ENCODE measurements at places on chromosomes 11 and 22.

DNA sequence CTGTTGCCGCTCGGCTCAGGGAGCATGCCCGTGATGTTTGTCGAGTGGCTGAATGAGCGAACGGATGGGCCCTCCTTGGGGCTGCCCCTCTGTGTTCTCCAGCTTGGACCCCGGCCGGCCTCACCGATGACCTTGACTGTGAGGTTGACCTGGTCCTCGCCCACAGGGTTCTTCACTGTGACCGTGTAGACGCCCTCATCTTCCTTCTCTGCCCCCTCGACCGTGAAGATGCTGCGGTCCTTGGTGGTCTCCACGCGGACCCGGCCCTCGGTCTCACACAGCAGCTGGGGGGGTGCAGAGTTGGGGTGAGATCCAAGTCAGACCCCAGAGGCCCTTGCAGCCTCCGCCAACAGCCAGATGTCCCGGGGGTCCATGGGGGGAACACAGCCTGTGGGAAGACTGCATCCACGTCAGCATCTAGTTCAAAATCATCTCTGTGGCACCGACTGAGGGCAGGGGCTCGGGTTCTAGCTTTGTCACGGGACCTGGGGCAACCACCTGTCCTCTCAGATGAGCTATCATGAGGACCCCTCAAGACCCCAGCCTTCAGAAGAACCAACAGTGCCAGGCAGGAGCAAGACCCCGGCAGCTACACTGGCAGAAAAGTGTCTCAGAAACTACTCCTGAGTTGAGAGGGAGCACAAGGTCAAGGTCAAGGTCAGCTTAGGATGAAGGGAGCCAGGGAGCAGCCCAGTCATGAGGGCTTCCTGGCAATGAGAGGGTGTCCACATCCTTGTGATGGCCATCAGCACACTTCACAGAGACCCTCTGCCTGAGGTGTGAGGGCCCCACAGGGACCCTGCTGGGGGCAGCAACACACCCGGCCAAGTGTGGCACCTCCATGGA, 13.9 kb downstream of the MYBPC3 start:
- DNase-seq = no peak

- no peak for DNase-seq
Measured at GRCh38 chr11:113023228-113023627, 62.0 kb downstream of the NCAM1 start.

- DNase-seq = no peak
Measured at GRCh38 chr11:30868626-30869081, 282.5 kb upstream of the MPPED2 start.

DNA sequence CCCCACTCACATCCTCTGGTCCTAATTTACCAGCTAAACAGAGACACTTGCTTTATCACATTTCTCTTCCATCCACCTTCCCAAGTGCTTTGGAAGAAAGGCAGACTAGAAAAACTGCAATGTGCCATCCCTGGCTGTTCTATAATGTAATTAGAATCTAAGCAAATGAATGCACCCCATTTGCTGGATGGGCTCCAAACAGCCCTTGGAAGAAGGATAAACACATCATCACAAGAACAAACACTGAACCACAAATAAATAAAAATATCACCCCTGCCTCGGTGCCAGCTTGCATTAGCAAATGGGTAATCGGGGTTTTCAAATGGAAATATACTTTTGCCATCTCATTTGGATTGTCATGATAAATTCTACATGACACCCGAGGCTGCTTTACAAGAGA, 296.6 kb upstream of the ISX start:
- DNase-seq = no peak

- no peak for DNase-seq
Measured at GRCh38 chr22:17095538-17095937, 10.7 kb downstream of the IL17RA start.

GRCh38 chr22:47367993-47368945, 605.8 kb downstream of the TBC1D22A start:
- DNase-seq = no peak

DNA sequence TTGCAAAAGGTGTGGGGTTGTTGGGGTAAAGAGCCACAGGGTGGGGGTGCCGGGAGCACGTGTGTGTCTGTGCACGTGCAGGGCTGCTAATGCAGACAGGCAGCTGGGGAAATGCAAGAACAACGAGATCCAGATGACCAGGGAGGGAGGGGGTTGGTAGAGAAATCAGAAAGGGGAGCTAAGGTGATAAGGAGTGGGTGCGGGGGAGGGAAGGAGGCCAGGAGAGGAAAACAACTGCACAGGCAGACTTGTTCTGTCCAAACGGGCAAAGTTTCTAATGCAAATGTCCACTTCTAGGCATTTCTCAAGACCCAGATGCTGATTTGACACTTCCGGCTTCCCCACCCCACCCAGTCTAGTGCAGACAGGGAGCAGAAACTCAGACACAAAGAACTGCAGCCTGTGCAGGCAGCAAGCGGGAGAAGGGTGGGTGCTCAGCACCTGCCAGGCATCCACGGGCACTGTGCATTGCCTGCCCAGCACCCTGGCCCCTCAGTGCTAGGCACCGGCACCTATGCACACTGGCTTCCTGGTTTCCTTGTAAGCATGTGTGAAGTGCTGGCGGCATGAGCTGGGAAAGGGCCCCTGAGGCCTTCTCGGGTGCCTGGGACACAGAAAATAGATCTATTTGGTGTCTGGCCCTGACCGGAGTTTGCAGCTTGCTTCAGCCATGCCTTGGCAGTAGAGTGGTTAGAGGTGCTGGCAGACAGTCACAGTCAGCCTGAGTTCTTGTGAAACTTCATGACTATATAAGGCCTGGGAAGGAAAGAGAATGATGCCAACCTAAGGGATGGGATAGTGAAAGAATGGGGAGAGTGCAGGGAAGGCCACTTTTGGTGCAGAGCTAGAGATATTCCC, 220.1 kb upstream of the SORL1-AS1 start:
- no peak for DNase-seq

DNA sequence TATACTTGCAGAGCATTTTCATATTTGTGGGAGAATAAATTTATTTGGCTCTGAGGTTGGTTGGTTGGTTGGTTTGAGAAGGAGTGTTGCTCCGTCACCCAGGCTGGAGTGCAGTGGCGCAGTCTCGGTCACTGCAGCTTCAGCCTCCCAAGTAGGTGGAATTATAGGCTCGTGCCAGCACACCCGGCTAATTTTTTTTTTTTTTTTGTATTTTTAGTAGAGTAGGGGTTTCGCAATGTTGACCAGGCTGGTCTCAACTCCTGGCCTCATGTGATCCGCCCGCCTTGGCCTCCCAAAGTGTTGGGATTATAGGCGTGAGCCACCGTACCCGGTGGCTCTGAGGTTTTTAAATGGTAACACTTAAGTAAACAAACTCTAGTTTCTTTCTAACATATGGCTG, 161.1 kb downstream of the TEAD1 start:
- DNase-seq = no peak

DNA sequence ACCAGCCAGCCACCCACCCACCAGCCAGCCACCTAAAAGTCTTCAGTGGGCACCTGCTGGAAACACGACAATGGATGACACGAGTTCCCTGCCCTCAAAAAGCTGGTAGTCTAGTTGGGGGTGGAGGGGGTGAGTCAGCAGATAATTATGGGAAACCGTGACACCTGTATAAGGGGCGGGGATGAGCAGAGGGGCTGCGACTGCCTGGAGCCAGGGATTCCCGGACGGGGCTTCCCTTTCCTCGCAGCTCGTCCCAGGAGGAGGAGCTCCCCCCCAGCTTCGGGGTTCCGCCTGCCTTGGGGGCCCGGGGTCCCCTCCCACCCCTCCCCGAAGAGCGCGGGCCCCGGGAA, 2.3 kb upstream of the RTN4RL2 start:
- no peak for DNase-seq

DNA sequence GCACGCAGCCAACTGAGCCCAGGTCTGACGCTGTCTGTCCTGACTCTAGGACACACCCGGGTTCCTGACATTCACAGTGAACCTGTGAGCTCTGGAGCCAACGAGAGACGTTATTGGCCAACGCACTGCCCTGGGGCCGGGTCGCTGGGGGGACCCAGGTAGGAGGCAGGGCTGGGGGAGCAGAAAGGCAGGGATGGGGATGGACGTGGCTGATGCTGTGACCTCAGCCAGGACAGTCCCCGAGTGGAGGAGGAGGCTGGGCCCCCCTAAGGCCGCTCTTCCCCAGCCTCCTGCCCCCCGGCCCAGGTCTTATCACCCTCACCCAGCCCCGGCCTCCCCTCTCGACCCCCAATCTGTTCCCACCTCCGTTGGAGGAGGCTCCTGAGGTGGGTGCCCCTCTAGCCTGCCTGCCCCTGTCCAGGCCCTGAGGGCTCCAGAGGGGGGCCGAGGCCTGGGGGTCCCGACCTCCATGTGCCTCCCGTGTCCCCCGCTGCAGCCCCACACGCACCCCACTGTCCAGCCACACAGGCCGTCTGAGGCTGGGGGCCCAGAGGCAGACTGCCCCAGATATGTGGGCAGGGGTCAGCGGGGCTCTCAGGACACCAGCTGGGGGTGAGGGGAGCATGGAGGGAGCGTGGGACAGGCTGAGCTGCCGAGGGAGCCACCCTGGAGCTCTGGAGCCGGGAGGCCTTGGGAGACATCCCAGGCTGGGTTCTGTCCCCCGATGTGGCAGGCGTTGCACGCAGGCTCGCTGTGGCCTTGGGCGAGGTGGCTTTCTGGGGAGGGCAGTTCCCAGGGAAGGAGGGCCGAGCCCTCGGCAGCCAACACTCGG, 29.2 kb upstream of the MUC5AC start:
- no peak for DNase-seq

GRCh38 chr22:47049078-47049624, 286.7 kb downstream of the TBC1D22A start:
- no peak for DNase-seq

DNA sequence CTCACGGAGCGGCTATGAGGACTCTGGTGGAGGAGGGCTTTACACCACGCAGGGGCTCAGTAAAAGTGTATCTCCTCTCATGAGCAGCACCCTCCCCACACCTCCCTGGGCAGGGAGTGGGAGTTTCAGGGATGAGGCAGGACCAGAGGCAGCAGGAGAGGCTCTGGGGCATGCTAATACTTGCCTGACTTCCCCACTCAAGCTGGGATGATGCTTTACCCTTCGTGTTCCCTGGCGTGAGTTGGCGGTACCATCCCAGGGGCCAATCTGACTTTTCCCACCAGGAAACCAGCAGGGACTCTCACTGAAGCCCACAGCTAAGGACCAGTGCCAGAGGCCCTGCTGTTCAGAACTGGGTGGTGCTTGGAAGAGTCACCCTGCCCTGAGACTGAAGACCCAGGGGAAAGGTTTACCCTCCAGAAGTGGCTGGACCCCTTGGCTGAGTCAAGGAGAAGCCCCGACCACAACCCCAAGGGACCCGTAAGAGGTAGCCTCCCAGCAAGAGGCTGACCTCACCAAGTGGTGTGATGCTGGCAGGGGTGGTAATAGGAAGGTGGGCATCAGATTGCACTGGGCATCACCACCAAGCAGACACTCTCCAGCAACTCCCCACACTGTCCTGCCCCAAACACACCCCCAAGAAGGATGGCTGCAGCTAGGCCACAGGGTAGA, 65.6 kb downstream of the THAP12 start:
- no peak for DNase-seq

- DNase-seq = no peak
Measured at GRCh38 chr11:26473216-26474194, 98.6 kb downstream of the MUC15 start.

- no peak for DNase-seq
Measured at GRCh38 chr11:129279326-129280026, 87.4 kb upstream of the ARHGAP32 start.

DNA sequence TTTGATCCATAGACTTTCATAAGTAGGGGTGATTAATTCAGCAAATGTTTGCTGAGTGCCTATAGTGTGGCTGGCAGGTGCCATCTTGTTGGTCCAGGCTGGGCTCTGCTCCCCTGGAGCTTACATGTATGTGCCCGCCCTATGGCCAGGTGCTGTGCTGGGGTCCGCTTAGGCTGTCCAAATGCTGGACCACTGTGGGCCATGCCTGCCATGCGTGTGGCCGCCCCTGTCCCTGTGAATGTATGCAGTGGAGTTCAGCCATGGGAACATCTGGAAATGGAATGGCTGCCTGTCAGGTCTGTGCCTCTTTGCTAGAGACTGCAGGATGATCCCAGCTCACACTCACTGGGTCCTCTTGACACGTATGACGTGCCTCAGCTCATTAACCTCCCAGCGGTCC, 594.6 kb downstream of the TBC1D22A start:
- DNase-seq = no peak

DNA sequence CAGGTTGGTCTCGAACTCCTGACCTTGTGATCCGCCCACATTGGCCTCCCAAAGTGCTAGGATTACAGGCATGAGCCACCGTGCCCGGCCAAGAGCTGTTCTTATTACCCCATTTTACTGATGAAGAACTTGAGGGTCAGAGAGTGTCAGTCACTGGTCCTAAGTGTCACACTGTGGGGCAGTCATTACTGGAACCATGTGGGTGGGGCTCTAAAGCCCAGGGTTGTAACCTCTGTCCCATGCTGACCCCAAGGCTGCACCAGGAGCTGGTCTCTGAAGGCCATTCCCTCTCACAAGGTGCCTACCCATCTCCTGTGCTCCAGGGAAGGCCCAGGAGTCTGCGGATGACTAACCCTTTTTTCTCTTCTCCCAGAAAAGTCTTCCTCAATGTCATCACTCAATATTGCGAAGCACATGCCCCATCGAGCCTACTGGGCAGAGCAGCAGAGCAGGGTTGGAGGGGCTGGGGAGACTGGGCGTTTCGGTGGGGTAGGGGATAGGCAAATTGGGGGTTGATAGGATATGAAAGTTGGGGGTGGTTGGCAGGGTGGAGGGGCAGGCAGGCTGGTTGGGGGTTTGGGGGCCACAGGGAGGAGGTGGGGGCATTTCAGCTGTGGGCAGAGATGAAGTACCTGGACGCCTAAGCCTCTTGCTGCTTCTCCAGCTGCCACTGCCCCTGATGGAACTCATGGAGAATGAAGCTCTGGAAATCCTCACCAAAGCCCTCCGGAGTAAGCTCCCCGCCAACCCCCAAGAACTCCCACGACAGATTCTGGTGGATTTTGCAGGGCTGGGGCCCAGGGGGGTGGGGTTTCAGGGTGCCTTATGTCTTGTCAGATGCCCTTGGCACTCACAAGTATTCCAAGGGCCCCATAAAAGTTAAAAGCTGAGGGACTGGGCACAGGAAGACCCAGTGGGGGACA, 2.0 kb upstream of the ESRRA start:
- no peak for DNase-seq

- DNase-seq = no peak
Measured at GRCh38 chr11:93542811-93543229, 371 bp downstream of the SMCO4 start.

DNA sequence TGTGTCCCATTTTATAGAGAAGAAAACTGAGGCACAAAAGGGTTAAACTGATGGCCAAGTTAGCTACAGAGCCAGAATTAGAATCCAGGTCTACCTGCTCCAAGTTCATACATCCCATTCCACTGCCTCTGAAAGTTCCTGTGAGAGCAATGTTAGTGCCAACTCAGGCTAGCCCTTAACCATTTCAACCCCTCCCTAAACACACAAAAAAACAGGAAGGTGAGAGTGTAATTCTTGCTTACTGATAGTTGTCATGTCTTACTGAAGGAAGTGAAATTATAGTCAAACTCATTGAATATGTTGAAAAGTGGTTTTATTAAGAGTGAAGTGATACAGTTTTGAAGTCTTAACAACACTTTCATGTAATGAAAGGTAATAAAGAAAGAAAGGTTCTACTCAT, 2.9 kb upstream of the E2F8 start:
- DNase-seq = no peak

- DNase-seq = no peak
Measured at GRCh38 chr22:35749808-35750207, 32.1 kb downstream of the APOL5 start.

- no peak for DNase-seq
Measured at GRCh38 chr11:110128161-110128560, 35.0 kb downstream of the ZC3H12C start.
